ENCODE measurements at places on chromosomes 5 and 9. TPM values are rescaled to one million over a fixed set of nuclear protein-coding genes. Genes with fewer than 3 reads are reported as not detected.

FSD1L gene
- total RNA-seq: 1.4 TPM

LCN10 gene
- total RNA-seq: 2.8 TPM

MLANA gene
- total RNA-seq: 47.4 TPM

CARTPT gene
- not detected for total RNA-seq

ST6GALNAC4 gene
- total RNA-seq: 15.9 TPM

ANKRD18A gene
- total RNA-seq: 3.1 TPM

LHFPL2 gene
- 11.6 TPM for total RNA-seq

CMYA5 gene
- 10.9 TPM for total RNA-seq

TERT gene
- total RNA-seq: not detected

NUTM2G gene
- total RNA-seq: not detected

PCDHGC5 gene
- total RNA-seq: 4.3 TPM

RNF183 gene
- total RNA-seq: not detected

DNA sequence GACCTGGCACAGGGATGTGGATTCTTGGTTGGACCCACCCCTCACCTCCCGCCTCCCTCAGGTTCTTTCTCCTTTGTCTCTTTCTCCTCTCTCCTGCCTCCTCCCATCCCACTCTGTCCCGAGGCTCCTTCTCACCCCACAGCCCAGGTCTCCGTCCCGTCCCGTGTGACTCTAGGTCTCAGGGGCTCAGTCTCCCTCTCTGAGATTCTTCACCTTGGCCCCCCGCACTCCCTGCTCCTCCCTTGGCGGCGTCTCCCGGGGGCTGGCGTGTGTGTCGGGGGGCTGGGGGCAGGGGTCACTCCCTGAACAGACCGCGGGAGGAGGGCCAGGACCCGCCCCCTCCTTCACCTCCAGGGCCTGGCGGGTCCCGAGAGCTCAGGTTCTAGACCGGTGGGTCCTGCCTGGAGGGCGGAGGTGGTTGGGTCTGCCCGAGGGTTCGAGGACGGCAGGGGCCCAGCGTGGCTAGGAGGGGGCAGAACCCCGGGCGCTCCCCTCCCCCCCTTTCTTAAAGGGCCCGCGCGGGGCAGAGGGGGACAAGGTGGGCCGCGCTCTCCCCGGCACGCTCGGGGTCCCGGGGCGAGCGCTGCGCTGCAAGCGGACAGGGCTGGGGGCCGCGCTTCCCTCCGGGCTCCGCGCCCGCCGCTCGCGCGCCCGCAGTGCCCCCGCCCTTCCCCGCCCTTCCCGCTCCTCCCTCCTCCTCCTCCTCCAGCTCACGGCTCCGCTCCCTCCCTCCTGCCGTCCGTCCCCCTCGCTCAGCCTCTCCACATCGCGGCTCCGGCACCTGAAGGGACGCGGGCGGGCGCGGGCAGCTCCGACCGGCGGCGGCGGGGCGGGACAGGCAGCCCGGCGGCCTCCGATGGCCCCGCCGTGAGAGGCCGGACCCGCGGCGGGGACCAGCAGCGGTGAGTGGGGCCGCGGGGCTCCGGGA, at the start of gene PSD2:
Gene PSD2 (plus strand): TSS at position 735 of the 928 bp plus-strand sequence. CDS start 13,633 bp downstream, outside the sequence.
- DNase-seq: no peak

GRCh38 chr9:3857673-3858072, 331.9 kb upstream of the RFX3 start:
- no peak for DNase-seq

- no peak for DNase-seq
These were observed 21.6 kb downstream of the LNPEP start for GRCh38 chr5:96957254-96958049.

DNA sequence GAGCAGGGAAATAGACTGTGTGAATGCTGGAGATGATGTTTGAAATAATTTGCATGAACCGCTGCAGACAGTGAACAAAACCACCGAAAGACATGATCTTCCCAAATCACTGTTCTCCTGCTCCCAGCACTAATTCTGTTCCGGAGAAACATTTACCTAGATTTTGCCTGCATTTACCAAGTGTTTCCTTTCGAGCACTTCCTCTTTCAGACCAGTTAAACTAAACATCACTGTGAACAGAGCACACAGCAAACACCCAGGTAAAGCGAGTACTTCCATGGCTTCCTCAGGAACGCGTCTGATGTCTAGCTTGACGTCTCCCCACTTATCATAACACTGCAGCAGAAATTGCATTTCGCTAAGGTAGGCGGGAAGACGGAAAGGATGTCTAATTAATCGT, 45.1 kb upstream of the PTCH1 start:
- DNase-seq: no peak

DNA sequence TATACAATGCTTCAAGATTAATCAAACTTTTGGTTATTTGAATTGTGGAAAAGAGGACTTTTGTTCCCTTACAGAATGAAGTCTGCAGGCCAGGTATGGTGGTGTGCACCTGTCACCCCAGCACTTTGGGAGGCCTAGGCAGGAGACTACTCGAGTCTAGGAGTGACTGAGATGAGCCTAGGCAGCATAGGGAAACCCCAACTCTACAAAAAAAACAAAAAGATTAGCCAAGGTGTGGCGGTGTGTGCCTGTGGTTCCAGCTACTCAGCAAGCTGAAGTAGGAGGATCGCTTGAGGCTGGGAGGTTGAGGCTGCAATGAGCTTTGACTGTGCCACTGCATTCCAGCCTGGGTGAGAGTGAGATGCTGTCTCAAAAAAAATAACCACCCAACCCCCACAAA, 9.3 kb downstream of the CCNH start:
- DNase-seq: no peak

- DNase-seq: no peak
These were observed 168.4 kb upstream of the MPDZ start for GRCh38 chr9:13447843-13448422.

- DNase-seq: no peak
These were observed 38.1 kb upstream of the VLDLR start for GRCh38 chr9:2583308-2584013.

DNA sequence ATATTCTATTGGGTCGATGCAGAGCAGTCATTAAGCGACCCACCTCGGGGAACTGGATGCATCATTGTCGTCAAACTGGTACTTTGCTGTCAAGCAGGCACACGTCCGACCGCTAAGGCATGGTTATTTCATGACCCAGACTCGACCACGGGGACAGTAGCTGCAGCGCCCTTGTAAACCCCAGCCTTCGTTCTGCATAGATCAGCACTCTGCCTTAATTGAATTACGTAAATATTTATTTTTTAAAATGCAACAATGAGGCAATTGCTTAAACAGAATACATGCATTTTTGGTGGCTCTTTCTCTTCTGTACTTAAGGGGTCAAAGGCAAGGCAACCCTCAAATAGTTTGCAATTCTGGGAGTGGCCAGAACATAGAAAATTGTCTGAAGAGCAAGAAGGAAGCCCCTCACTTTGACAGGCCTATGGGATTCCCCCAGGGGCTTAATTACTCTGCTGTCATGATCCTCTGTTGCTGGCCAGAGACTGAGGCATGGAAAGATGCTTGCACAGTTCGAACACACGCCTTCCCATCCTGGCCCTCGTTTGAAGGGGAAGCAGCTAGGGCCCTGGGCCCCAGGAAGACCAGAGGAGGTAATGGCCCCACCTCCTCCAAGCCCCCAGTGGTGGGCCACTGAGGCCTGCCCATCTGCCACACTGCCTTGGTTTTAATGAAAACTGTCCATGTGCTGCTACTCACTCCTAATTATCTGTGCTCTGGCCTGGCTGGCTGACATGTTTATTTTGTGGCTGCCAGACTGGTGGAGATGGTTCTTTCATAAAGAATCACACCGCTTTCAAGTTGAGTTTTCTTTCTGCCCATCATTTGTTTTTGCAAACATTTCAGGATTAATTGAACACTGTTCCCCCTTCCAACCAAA, 169.7 kb upstream of the MAST4 start:
- DNase-seq: no peak

GRCh38 chr9:14247577-14247976, 66.4 kb downstream of the NFIB start:
- no peak for DNase-seq

DNA sequence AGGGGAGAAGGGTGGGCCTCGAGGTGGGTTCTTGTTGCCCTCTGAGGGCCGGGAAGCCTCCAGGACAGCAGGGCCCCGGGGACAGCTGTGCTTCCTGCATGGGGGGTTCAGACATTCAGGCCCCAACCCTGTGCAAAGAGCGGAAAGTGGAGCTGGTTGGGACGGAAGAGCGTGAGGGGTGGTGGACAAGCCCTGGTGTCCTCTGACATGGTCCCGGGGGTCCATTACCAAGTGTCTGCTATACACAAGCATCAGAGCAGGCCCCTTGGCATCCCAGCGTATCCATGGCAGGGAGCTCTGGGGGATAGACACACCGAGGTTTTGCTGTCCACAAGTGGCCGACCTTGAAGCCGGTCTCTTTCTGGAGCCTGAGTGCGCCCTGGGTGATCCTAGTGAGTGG, 9.3 kb downstream of the PLPP7 start:
- DNase-seq: no peak

DNA sequence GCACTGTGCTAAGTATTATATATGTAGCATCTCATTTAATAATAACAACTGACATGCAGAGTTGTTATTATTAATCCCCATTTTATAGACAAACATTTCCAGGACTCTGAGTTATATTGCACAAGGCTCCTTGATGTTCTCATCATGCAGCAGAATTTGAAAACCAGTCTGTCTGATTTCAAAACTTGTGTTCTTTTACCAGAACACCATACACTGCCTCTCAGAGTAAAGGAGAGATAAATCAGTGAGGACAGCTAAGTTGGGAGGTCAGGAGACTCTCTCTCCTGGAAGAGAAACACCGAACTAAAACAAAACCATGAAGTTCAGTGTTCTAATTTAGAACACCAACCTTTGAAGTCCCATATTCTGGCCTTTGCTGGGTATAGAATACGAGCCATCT, 92.7 kb upstream of the TNC start:
- DNase-seq: no peak

DNA sequence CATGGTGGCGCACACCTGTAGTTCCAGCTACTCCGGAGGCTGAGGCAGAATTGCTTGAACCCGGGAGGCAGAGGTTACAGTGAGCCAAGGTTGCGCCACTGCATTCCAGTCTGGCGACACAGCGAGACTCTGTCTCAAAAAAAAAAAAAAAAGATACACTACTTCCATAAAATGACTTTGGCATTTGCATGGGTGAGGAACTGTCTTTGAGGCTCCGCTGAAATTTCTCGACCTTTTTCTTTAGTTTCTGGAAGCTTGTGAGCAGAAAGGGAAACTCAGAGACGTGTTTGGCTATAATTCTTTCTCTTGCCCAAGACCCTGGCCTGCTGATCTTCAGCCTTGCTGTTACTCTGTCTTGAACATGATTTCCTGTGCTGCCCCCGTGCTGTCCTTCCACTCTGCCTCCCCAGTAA, 37.3 kb downstream of the SPIN1 start:
- no peak for DNase-seq

GRCh38 chr9:76615177-76615603, 149.0 kb upstream of the PCA3 start:
- DNase-seq: no peak

DNA sequence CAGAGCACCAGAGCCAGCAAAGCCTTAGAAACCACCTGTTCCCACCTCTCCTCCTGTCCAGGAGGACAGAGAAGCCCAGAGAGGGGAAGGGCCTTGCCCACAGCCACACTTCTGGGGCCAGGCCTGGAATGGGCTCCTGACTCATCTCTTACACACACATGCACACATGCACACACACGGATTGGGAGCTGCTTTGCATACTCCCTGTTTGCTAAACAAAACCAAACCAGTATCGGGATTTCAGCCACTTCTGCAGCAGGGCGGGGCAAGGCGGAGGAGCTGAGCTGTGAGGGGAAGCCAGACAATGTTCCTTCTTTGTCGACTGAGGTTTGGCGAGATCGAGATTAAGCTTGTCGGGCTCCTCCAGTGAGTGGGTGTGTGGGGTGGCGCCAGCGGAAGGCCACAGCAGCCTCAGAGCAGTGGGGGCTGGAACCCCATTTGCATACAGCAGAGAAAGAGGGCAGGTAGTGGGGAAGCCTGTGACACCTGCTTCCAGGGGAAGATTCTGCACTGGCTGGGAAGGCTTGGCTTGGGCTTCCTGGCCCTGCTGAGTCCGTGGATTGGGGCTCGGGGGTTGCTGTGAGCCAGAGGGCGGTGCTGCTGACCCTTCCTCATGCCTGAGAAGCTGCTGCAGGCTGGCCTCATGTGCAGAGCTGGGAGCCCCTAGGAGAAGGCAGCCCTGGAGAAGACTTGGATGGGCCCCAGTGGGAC, 16.1 kb downstream of the GFI1B start:
- no peak for DNase-seq

DNA sequence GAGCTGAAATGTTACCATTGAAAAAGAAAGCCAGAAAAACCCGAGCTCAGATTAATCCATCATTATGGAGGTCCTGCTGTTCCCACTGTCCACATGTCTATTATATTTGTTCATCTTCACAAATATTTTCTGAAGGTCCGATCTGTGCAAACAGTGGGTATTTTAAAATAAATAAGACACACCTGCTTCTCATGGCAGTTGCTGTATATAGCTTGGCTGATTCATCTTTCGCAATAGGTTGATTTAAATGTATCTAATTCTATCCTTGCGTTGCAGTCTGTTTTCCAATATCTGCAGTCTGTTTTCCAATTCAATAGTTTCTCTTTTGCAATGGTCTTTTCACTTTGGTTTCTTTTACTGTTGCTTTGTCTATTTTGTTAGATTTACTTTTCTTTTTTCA, 87.4 kb upstream of the PCA3 start:
- no peak for DNase-seq

DNA sequence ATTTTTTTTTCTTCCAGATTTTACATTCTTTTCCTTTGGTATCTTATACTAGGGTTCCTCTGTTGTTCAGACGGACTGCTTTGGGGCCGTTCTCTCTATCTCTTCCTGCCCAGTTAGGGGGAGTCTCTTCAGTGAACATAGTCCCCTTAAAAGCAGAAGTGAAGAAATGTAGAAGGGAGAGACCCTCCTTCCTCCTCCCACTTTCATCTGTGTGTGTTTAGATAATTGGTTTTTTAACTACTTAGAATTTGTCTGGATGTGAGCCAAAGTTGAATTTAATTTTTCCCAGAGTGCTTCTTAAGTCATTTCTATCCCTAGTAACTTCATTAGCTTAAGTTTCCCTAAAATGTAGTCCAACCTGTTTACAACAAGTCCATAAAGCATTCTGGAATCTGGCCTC, 167.5 kb downstream of the HACD4 start:
- no peak for DNase-seq

DNA sequence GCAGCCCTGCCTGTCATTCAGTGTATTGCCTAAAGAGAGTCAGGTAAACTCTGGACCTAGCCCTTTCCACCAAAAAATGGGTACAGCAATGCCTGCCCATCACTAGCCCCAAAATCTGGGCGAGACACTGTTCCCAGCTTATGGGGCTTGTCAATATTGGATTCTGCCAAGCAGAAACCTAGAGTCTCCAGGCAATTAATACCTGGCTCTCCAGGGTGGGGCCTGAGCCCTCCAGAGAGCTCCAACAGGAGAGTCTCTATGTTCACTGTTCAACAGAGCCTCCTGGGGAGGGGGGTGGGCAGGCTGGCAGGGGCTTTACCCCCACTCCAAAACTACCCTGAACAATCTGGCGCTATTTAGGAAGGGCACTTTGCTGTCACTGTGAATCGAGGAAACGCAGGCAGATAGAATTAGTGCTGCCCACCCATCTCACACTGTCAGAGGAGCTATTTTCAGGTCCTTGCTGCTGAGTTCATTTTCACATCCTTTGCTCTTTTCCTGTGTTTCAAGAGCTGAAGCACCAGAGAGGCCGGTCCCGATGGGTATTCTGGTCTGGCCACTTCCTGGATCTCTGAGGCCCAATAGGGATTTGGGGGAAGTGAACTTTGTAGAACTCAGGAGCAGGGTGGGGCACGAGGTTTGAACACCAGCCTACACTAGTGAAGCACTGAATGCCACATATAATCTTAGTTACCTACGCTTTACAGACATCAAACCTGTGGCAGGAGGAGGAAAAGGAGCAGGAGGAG, 121.8 kb downstream of the C5orf15 start:
- peak; percentile 65 for DNase-seq
